ENCODE measurements at places on chromosomes 6 and 20.
A peak's percentile ranks its signal among the peaks of the same experiment; 100 is the strongest.

GRCh38 chr6:39335780-39336545, 13.5 kb upstream of the KCNK16 start:
- peak; percentile 8 for DNase-seq

DNA sequence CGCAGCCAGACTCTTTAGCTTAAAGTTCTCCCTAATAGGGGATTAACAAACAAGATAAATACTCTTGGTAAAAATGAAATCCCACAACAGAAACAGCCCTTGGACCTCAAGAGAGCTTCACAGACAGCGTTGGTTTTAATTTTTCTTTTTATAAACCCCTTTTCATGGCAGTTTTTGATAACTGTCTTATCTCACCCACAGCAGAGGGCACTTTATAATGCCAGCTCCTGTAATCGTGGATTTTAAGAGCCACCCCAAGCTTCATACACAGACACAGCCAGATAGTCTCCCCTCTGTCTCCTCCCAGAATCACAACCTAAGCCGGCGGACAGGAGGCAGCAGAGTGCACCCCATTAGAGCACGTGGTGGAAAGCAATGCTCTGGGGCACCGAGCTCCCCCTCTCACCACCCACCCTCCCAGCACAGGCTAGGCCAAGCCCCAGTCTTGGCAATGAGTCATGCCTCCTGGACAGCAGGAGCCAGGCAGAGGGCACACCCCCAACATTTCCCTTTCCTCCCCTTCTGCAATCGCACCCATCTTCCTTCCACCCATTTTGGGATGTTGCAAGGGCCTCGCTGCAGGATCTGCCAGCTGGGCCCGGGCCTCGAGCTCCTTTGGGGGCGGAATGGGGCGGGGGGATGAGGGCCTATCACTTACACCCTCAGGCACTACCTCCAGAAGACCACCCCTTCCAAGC, 2.4 kb downstream of the JAG1 start:
- peak; percentile 70 for DNase-seq

DNA sequence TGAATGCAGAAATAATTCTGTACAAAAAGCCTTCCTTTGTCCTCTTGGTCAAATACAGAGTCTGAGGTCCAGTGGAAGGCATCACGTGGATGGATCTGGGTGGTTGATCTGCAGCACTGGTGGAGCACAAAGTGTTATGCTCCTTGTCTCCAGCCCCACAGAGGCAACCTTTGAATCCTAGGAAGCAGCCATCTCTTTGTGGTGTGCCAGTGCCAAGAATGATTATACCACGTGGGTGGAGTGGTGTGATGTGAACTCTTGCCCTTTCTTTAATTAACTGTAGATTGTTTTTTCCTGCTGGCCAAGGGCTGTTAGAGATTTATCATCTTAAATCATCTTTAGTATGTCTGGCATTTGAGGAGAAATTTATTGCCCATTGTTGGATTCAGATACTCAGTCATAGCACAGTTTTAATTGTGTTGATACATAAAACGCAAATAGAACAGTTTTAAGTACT, 31.1 kb downstream of the NCOA7 start:
- no peak for DNase-seq

DNA sequence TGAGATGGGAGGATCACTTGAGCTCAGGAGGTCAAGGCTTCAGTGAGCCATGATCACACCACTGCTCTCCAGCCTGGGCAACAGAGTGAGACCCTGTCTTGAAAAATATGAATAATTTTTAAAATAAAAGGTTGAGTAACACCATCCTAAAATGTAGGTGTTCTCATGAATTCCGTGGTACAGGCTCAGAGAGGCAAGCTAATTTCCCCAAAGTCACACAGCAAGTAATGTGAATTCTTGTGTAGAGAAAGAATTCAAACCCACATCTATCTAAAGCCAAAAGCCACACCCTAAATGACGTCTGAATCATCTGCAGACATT, 80.5 kb downstream of the ZNF217 start:
- no peak for DNase-seq

GRCh38 chr6:24391756-24392405, 10.9 kb upstream of the MRS2 start:
- no peak for DNase-seq

- no peak for DNase-seq
Observed at GRCh38 chr6:30163090-30163917, at the start of gene TRIM15. TSS of gene TRIM15 (plus strand) at chr6:30163546. CDS start at chr6:30163685, 139 bp downstream.

DNA sequence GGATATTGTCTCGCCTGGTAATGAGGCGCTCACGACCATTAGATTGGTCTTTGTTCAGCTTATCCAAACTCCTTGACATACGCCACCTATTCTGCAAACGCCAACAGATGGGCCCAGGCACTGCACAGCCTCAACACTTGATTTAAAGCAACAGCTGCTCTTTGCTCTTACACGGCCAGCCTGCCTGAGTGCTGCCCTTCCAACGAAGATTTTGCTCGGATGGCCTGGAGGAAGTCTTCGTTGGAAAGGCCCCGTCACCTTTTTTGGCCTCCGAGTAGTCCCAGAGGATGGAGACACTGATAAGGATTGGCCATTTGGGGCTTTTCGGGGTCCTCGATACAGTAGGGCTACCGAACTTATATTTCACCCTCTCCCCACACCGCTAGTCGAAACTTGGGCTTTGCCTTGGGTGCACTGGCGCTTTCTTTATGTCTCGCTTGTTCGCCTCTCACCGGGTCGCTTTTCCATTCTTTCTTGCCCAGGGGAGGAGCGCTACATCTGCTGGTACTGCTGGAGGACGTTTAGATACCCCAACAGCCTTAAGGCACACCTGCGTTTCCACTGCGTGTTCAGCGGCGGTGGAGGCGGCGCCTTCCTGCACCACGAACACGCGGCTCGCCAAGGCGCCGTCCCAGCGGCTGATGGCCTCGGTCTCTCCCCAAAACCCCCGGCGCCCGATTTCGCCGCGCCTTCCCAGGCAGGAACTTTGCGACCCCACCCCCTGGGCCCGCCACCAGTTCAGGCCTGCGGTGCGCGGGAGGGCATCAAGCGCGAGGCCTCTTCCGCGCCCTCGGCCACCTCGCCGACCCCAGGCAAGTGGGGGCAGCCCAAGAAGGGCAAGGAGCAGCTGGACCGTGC, 6.1 kb downstream of the PRDM13 start:
- no peak for DNase-seq

DNA sequence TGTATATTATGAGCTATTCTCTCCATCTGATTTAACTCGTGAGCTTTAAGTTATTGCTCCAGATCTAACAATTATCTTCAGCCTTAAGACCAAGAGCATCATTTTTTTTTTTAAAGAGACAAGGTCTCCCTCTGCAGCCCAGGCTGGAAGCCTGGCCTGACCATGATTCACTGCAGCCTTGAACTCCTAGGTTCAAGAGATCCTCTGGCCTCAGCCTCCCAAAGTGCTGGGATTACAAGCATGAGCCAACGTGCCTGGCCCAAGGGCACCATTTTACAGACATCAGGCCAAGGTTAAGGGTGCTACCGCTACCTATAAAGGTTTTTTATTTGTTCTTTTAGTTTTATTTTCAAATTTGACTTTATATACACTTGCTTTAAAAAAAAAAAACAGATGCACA, 2.3 kb downstream of the SUPT3H start:
- DNase-seq: no peak

GRCh38 chr6:150165020-150165702, 22.3 kb downstream of the PPP1R14C start:
- DNase-seq: no peak

GRCh38 chr6:151440498-151440897, 11.4 kb downstream of the RMND1 start:
- no peak for DNase-seq

DNA sequence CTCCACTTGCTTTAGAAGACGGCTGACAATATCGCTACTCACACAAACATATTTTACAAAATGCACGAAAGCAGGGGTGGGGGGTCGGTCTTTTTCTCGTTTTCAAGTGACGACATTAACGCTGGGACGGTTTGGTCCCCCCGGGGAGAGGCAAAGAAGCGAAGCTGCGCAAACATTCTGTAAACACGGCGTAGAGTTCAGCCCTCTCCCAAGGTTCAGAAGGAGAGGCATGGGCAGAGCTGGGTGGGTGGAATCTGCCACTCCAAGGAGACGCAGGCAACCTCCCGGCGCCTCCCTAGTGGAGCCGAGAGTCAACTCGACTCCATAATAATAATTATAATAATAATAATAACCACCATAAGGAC, 2.4 kb downstream of the NKX2-2 start:
- DNase-seq: no peak

- peak; percentile 14 for DNase-seq
Observed at GRCh38 chr6:27650620-27651370, 177.9 kb upstream of the ZNF184 start.

GRCh38 chr20:62114894-62115293, 7.4 kb upstream of the LSM14B start:
- DNase-seq: no peak

DNA sequence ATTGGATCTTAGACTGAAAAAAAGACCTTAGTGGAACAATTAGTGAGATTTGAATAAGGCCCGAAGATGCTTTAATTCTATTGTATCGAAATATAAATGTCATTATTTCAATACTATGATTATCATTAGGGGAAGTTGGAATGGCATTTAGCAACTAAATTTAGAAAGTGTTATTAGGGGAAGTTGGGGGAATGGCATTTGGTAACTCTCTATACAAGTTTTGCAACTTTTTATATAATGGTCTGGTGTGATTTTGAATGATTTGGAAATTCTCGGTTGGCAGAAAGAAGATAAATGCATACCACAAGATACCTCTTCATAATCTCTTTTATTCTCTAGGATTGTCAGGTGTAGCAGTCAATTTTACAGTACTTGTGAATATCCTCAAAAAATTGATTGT, 49.2 kb downstream of the RNF144B start:
- DNase-seq: no peak

DNA sequence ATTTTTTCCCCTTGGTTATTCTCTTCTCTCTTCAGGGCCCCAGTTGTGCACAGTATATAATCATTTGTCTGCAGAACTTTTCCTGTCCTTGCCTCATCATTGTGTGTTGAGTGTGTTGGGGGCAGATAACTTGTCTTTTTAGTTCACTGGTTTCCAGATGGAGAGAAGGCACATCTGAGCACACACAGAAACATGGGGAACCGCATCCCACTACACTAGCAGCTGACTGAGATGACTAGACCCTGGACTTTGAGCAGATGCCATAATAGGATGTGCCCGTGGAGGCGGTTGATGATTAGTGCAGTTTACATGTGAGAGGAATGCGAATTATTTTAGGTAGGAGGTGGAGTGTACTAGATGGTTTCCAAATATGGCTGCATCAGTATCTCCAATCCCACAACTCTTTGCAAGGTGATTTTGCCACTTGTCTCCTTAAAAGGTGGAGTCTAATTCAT, 26.5 kb upstream of the SH3BGRL2 start:
- no peak for DNase-seq

- DNase-seq: no peak
Observed at GRCh38 chr6:33875141-33875581, 71.4 kb upstream of the MLN start.

DNA sequence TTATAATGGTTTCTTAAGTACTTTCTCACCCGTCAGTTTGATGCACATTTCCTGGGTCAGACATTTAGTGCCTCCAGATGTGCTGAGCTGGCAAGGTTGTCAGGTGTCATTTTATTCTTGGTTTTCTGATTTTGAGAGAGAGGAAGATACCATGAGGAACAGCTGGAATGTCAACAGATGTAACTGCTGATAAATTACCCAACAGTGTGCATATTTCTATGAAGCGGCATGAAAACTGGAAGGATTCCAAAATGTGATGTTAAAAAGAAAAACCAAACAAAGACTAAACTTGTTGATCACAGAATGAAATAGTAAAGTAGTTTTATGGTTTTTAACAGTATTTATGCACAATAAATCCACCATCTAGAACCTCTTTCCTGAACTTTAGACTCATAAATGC, 447.3 kb downstream of the HDGFL1 start:
- no peak for DNase-seq

GRCh38 chr20:46206025-46206424, 87.9 kb downstream of the CD40 start:
- DNase-seq: peak; percentile 9

DNA sequence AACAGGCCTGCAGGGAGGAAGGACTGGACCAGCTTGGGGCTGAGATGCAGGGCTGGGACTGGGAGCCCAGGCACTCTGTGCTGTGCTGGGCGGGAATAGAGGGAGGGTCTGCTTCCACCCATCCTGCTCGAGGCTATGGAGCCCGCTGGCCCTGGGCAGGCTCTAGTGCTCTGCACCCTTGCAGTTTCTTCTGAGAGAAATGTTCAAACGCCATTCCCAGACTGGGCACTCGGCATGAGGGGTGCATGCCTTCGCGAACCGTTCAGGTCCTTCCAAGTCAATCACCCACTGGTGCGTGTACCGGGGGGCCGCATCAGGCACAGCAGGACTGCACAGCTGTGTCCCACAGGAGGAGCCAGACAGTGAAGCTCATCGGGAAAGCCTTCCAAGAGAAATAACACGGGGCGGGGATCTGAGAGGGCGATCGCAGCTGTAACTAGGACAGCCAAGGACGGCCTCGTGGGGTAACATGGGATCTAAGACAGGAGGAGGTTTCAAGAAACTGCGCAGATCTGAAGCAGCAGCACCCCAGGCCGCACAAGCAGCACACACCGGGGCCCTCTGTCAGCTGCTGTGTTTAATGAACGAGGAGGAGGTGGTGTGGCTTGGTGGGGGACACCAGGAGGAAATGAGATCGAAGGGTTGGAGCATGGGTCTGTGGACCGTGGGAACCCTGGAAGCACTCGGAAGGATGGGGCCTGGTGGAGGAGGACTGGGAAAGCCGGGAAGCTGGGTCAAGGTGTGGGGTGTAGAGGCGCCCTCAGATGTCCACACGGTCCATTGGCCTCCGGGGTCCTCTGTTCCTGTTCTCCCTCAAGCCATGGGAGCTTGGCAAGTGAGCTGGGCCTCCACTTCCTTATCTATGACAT, 26.1 kb upstream of the PYGB start:
- DNase-seq: no peak

- no peak for DNase-seq
Observed at GRCh38 chr6:40962241-40962640, 76.8 kb downstream of the UNC5CL start.

DNA sequence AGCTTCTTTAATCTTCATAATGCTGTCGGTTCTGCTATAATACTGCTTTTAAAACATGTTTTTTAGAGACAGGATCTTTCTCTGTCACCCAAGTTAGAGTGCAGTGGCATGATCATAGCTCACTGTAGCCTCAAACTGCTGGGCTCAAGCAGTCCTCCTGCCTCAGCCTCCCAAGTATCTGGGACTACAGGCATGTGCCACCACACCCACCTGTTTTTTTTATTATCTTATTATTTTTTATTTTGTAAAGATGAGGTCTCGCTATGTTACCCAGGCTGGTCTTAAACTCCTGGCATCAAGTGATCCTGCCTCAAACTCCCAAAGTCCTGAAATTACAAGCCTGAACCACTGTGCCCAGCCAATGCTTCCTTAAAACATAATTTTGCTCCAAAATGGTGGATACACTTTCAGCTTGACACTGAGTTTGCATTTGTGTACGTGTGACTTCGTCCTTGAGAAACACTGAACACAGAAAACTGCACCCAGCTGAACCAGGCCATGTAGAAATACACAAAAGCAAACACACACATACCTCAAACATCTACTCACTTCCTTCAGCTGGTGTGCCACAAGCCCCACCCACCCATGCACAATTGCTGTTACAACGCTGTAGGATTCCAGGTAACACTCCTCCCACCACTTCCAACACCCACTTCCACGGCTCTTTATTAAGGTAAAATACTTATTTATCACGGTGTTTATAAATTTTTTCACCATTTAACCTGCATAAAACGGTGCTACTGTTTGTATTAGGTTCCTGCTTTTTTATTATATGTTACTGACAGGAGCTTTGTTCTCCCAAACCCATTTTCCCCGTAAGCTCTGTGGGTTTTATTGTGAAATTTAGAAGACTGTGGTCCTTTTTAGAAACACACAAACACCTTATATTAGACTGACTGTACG, 109.1 kb downstream of the TSHZ2 start:
- DNase-seq: no peak

- DNase-seq: no peak
Observed at GRCh38 chr20:11445161-11445560, 472.5 kb upstream of the BTBD3 start.

Measured in CD4-positive, alpha-beta T cell treated with Interferon alpha-2 for 1 hour (primary cell).